ENCODE measurements at places on chromosomes 13 and 19.

GRCh38 chr19:35801828-35802227 is 10.8 kb downstream of the PRODH2 start:
- no peak for DNase-seq

GRCh38 chr13:108962654-108963053 is 333.2 kb downstream of the MYO16 start:
- no peak for DNase-seq

- no peak for DNase-seq
These were observed 26.8 kb upstream of the CXCL17 start for GRCh38 chr19:42469311-42470235.

GRCh38 chr13:83804356-83804962 is 77.8 kb downstream of the SLITRK1 start:
- DNase-seq, result no peak

DNA sequence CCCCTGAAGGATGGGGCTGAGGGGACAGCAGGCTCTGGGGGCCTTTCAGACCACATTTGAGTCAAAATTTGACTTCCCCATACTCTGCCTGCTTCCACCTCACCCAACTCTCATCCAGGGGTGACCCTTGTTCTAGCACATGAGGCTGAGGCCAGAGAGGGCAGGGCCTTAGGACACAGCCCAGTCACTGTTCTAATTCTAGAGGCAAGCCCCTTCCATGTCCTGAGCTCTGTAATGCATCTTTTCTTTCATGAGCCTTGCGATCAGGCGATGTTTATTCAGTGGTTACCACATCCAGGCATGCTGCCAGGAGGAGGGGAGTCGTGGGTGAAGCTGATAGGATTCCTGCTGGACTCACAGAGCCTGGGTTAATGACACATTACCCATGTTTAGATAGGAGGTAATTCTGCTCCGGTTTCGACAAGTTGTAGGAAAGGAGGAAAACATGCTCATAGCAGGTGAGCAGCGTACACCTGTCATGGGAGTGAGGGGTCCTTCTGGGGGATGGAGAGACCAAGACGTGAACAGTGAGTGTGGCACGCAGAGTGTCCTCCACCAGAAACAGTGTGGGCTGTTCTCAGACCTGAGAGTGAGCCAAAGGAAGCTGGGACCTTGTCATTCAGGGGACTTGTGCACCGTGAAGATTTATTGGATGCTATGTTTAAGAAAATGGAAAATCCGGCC is 9.3 kb downstream of the RPS9 start:
- no peak for DNase-seq

GRCh38 chr13:44249431-44249836 is 124.2 kb upstream of the SERP2 start:
- DNase-seq, result no peak

- DNase-seq, result no peak
These were observed 182.8 kb downstream of the RGCC start for GRCh38 chr13:41639955-41640780.

DNA sequence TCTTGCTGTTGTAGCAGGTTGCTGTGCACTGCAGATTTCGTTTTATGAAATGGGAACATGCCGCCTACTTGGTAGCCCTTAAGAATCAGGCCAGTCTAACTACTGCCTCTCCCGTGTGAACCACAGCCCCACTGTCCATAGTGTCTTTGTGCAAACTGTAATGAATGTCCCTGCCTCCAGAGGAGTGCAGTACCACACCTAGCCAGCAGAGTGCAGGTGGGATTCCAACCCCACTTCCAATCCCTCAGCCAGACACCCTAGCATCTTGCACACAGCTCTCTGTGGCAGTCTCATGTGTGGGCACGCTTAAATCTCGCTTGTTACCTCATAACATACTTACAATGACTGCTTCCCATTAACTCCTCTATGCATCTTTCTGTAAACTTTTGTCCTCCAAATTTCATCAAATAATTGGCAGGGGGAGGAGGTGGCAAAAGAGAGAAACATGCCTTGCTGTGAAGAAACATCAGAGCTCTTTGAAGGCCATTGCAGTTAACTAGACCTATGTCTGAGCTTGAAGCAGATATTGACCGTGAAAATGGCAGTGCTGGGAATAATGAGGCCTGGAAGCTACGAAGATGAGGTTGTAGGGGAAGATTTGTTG is 47.2 kb downstream of the ZAR1L start:
- DNase-seq, result peak; percentile 14

GRCh38 chr19:29988351-29988750 is 46.3 kb downstream of the URI1 start:
- no peak for DNase-seq

DNA sequence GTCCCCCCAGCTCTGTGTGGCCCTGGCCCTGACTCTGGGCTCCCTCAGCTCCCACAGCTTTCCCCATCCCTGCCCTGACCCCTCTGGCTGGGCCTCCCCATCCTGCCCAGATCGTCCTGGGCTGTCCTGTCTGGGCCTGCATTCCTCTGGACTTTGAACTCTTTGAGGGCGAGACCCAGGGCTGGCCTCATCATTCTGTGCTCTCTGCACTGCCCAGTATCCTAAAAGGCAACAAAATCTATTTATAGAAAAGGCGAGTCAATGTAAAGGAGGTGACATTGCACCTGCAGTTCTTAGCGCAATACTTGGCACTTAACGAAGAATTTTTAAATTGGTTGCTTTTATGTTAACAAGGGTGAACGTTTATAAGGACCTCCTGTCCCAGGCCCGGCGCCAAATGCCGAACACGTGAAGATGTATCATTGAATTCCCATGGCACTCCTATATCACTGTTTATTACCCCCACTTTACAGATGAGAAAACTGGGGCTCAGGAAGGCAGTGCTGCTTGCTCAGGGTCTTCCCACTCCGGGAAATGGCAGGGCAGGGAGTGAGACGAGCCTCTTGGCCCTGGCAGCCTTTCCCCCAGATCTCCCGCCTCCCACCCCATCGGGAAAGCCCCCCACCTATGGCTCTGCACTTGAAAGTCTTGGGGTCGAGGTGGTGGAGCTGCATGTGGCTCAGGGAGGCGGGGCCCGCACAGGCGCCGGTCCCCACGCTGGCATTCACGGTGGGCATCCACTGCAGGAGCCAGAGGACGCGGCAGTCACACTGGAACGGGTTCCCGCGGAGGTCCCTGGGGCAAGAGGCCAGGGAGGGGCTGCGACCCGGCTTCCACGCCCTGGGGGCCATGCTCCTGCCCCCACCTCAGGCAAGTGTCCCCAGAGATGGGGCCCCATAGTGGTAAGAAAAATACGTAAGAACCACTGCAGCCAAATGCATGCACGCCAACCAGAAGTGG is 3.8 kb downstream of the LGI4 start:
- no peak for DNase-seq

GRCh38 chr13:69319656-69320055 is 788.0 kb upstream of the ATXN8OS start:
- DNase-seq, result no peak

GRCh38 chr19:19269952-19270694 is 3.0 kb downstream of the TM6SF2 start:
- no peak for DNase-seq

GRCh38 chr19:45455707-45456499 is 11.9 kb upstream of the FOSB start:
- no peak for DNase-seq

GRCh38 chr13:97221466-97221865 is 667 bp upstream of the MBNL2 start:
- no peak for DNase-seq

- no peak for DNase-seq
These were observed 262.2 kb downstream of the KLF5 start for GRCh38 chr13:73321043-73321442.

DNA sequence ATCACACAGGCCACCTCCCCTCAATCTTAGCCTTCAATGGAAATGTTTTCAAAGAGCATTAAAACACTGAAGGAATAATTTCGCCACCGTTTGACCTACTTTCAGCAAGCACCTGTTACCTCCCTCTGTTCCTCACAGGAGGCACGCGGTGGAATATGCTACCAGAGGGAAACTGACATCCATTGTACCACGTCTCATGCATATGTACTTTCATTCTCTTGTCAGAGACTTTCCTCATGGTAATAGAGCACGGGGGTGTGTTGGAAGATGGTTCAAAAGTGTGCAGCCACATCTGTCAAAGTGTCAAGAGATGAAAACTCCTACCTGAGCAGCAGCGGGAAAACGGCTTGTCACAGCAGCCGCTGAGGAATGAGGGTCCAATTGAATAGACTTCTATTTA is 143.4 kb downstream of the NALCN start:
- no peak for DNase-seq

- no peak for DNase-seq
These were observed 1476.7 kb downstream of the UQCRFS1 start for GRCh38 chr19:27736225-27736624.

DNA sequence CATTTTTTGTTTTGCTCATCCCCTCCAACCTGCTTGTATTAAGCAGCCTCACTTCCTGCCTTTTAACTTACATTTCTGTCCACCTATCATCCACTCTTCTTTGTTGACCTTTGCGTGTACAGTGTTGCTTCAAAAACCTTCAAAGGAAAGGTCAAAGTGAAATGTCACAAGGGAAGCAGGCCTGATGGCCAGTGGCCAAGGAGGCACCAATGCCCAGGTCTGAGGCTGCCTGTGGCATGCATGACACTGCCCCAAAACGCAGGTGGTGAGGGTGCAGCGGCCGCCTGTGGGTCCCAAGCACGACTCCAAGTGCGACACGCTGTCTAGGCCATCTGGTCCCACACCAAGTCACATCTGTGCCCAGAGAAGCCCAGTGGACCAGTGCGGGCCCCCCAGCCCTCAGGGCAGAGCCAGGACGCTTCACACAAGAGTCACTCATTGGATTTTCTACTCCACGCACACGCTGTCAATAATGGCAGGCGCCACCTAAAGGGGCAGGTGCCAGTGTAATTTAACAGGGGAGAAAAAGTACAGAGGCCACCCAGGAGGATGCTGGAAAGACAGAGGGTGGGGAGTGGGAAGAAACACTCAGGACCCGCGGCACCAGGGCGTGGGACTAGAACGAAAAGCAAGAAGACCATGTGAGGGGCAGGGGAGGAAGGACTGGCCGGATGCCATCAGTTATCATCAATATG is 23.5 kb downstream of the SLC7A1 start:
- no peak for DNase-seq

- DNase-seq, result no peak
These were observed 19.8 kb downstream of the EPS8L1 start for GRCh38 chr19:55095260-55096060.

- DNase-seq, result no peak
These were observed 17.9 kb upstream of the CACTIN start for GRCh38 chr19:3644351-3645066.

- no peak for DNase-seq
These were observed 9.6 kb downstream of the ZNF426 start for GRCh38 chr19:9528757-9529336.

DNA sequence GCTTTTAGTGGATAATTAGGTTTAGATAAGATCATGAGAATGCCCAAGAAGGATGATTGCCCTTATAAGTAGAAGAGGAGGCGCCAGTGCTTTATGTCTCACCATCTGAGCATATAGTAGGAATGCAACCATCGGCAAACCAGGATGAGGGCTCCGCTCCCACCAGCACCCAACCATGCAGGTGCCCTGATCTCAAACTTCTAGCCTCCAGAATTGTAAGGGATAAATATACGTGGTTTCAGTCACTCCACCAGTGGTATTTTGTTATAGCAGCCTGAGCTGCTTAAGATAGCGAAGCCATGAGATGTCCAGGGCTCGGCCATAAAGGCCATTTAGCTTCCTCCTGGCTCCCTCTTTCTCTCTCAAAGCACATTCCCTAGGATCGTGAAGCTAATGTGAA is 413.9 kb downstream of the MZT1 start:
- no peak for DNase-seq

All from activated CD8-positive, alpha-beta memory T cell treated with anti-CD3 and anti-CD28 coated beads for 1 hour (primary cell).